ENCODE measurements at places on chromosomes 11 and 22.

GRCh38 chr11:64237484-64237951 is 3.1 kb downstream of the VEGFB start:
- no peak for DNase-seq

DNA sequence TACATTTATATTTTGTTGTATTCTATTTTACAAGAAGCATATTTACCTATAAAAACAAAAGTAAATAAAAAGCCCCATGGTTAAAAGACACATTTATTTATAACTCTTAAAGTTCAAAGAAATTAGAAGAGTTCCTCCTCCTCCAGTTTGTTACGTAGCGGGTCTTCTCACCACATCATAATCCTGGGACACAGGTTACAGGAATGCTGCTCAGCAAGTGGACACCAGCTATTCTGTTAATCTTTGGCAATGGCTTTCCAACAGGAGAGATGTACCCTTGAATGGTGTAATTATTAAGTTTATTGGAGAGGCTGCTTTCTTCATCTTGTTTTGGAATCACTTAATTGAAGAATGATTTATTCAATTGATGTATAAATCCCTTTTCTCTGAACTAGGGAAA is 19.6 kb upstream of the CAT start:
- no peak for DNase-seq

- no peak for DNase-seq
Measured at GRCh38 chr11:133886029-133886428, 40.7 kb upstream of the SPATA19 start.

GRCh38 chr22:23579870-23580575 is at the start of gene IGLL1:
Gene IGLL1 (minus strand): TSS chr22:23580290. CDS start chr22:23580190, 100 bp downstream.
- DNase-seq, result no peak

GRCh38 chr11:48108231-48109045 is 108.2 kb upstream of the OR4B1 start:
- no peak for DNase-seq

- DNase-seq, result peak; percentile 51
Measured at GRCh38 chr11:33701302-33702230, 940 bp upstream of the C11orf91 start.

DNA sequence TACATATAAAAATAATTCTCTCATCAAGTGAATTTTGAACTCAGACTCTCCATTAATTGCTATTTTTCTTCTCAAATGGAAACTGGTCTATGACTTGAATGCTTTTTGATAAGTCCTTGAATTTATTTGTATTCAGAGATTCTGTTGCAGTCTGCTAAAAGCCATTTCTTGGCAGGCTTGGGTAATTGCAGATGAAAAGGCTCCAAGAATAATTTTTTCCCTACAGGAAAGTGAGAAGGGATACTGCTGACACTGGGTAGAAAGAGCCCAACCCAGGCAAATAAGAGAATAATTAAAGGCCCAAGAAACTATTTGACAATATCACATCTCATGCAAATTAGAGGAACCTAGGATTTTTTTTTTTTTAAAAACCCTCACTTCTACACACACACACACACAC is 246.5 kb upstream of the DDI1 start:
- DNase-seq, result no peak

- no peak for DNase-seq
Measured at GRCh38 chr11:46249938-46250744, 27.3 kb upstream of the CREB3L1 start.

- DNase-seq, result no peak
Measured at GRCh38 chr11:3135481-3136440, 29.3 kb downstream of the OSBPL5 start.

DNA sequence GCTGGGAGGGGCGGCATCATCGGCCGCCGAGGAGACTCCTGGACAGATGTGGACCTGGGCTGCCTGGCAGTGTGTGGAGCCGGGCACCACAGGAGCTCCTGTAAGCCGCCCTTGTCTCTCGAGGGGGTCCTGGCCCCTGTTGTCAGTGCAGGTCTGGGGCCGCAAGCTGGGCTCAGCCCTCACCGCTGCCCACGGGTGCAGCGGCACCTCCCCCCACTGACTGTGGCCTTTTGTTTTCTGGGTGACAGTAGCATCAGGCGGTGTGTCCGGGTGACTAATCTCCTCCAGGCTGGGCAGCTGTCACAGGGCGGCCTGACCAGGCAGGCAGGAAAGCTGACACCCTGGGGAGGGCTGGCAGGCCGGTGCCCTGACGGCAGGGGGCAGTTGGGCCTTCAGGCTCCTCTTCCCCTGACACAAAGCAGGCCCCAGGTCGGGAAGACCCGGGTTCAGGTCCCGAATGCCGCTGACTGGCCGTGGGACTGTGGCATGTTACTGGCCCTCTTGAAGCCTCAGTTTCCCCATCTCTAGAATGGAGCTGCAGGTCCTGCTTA is 16.3 kb downstream of the DGKZ start:
- DNase-seq, result no peak

DNA sequence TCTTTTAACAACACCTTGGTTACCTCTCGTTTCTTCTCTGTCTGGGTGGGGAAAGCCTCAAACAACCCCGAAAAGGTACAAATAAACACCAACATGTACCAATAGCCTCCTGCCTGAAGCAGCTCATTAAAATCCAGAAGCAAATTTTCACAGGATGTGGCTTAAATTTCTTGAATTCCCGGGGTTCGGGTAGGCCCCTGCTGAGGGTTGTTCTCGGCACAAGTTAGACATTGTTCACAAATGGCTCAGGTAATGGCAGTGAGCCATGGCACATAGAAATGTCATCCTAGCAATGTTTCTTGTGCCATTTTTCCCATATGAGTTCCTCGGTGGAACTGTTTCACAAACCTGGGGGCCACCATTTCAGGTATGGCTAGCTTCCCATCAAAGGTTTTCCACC is 19.7 kb upstream of the GLYATL1 start:
- DNase-seq, result no peak

GRCh38 chr11:105592035-105592434 is 17.8 kb upstream of the GRIA4 start:
- no peak for DNase-seq

GRCh38 chr22:30864441-30865420 is 103.8 kb downstream of the MORC2 start:
- DNase-seq, result no peak

DNA sequence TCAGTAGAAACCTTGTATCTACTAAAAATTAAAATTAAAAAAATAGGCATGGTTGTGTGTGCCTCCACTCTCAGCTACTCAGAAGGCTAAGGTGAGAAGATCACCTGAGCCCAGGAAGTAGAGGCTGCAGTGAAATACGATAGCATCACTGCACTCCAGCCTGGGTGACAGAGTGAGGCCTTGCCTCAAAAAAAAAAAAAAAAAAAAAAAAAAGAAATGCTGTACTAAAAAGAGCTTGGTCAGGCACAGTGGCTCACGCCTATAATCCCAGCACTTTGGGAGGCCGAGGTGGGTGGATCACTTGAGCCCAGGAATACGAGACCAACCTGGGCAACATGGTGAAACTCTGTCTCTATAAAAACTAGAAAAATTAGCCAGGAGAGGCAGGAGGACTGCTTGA is 36.5 kb downstream of the SBF2 start:
- DNase-seq, result no peak

DNA sequence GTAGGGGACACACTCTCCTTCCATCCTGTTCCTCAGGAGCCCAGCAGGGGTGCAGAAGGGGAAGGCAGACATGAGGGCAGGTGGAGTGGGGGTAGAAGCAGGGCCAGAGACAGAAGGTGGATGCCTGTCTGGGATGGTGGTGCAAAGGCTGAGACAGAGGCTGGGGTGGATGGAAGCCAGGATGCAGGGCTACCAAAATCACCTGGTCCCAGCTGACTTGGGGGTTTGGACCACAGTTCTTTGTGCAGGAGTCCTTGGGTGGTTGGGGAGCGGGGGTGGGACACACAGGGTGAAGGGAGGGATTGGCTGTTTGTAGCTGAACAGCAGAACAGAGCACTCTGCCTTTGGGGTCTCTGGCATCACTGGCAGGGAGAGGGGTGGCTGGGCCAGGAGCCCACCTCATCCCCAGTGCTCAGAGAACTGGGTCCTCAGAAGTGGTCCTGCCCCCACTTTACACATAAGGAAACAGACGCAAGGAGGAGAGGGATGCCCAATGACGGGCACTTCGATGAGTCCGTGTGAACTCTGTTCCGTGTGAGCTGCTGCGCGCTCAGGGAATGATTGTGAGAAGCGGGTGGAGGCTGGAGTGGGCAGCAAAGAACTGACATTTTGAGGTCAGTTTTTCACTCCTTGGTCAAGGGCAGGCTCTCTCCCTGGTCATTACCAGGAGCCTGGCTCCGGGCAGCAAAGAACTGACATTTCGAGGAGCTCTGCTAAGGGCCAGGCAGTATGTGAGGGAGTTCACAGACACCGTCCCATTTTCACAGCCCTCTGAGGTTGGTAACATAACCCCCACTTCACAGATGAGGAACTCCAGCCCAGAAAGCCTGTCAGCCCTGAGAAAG is 1.9 kb downstream of the TAGLN start:
- DNase-seq, result no peak

DNA sequence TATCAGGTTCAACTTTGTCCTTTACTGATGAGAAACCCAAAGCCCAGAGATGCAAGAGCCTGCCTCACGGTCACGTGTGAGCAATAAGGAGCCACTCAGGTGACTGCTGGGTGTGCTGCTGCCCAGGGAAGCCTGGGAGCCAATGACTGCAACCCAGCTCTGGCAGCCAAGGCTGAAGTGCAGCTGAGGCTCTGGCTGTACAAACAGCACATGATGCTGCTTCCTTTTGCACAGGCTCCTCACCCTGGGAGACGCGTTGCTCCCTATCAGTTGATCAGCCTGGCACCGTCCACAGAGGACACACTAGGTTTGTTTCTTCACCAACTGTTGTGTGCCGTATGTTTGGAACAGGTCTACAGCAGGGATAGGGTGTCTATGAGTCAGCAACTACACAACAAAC is 168.7 kb downstream of the EFCAB6 start:
- DNase-seq, result no peak

Measured in forelimb muscle (tissue), 1 donor.